Ecto neural progenitor cell (in vitro differentiated cells): ENCODE measurements at places on chromosomes 16 and 17.

DNA sequence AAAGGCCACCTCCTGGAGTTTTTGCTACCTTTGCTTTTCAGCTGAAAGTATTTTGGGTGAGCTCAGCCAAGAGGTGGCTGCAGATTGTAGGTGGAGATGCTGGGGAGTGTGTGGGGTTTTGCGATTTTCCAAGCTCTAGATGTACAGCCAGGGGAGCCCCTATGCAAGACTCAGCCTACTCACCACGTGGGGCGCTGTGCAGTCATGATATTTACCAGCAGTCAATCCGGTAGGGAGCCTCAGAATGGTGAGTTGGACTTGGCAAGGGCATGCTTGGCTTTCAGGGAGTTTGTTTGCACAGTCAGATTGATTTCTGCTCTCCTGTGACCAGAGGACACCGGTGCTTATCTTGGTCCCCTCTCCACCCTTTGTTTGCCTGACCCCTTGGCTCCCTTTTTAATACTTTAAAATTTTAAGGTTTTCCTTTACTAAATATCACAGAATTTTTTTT lies 175.3 kb downstream of the UTP18 start:
- peak; percentile 76 for DNase-seq

DNA sequence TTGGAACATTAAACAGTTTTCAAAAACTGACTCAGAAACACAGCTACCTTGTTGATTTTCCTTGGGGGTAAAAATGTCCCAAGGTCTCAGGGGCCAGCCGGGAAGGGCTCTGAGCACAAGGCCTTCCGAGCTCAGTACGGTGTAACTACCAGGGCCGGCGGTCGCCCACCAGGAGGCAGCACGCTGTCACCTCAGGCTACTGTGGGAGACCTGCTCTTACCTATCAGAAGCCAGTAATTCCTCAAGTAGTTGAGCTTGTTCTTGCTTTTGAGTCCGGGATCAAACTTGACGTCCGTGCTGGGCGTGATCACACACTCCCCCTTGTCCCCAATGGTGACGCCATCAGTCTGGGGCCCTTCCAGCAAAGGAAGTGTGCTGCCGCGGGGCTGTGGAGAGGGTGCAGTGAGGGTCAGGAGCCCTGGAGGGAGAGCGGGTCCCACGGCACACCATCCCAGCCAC lies 43.4 kb upstream of the ICAM2 start:
- peak; percentile 84 for DNase-seq

GRCh38 chr16:3716831-3717234 lies 491 bp downstream of the TRAP1 start:
- no peak for DNase-seq

DNA sequence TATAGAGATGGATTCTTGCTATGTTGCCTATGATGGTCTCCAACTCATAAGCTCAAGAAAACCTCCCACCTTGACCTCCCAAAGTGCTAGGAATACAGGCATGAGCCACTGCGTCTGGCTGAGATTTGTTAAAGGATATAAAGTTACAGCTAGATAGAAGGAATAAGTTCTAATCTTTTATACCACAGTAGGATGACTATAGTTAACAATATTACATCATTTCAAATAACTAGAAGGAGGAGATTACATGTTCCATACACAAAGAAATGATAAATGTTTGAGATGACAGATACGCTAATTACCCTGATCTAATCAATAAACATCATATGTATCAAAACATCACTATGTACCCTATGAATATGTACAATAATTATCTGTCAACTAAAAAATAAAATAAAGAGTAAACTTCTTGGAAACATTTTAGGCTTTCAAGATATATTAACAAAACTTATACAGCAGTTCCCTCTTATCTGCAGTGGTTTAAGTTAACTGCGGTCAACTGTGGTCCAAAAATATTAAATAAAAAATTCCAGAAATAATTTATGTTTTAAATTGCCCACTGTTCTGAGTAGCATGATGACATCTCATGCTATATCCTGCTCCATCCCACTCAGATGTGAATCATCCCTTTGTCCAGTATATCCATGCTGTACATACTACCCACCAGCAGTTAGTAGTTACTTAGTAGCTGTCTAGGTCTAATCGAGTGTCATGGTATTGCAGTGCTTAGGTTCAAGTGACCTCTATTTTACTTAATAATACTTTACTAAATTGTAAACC lies 129.2 kb upstream of the NACA2 start:
- no peak for DNase-seq

DNA sequence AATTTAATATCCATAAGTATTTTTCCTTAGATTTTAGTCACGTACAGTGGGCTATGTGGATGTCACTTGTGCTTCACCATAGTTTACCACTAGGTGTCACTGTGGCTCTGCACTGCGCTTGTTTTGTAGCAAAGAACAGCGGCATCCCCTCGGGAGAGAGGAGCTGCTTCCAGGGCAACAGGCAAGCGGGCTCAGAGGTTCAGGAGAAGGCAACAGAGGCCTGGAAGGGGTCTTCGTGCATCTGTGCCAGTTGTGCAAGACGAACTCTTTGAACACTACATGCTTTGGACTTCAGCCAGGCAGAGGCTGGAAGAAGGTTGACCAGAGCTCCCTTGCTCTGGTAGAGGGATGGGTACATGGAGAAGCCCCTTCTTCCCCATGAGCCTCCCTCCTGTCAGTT lies 20.6 kb downstream of the CYB561 start:
- peak; percentile 87 for DNase-seq

- DNase-seq: no peak
These were observed 129.0 kb upstream of the CIBAR2 start for GRCh38 chr16:85240982-85241924.

GRCh38 chr17:71084219-71084618 lies 914.9 kb downstream of the KCNJ2 start:
- DNase-seq: peak; percentile 63

DNA sequence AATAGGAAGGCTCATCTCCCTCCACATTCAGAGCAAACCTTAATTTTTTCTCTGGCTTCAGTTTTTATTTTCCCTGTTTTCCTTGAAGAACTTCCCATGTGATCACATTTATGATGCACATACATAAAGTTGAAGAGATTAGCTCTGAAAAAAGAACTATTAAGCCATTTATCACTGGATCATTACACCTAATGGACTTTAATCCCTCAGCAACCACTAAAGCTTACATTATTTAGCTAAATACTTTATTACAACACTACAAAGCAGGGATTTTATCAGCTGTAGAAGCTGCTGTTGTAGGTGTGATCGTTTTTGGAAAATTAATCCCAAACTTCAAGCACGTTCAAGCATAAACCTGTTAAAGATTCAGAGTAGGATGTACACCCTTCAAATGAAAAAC lies 21.1 kb downstream of the SMYD4 start:
- no peak for DNase-seq

DNA sequence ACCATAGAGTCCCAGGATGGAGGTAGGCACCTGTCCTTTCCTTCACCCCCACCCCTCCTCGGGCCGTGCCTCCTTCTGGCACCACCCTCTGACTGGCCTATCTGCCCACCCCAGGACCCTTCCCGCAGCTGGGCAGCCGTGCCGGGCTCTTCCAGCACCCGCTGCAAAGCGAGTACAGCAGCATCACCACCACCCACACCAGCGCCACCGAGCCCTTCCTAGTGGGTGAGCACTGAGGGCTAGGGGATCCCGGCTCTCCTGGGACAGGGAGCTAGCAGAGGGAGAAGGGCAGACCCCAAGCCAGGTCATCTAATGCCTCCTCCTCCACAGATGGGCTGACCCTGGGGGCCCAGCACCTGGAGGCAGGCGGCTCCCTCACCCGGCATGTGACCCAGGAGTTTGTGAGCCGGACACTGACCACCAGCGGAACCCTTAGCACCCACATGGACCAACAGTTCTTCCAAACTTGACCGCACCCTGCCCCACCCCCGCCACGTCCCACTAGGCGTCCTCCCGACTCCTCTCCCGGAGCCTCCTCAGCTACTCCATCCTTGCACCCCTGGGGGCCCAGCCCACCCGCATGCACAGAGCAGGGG lies 7.8 kb downstream of the GALK1 start:
- no peak for DNase-seq

DNA sequence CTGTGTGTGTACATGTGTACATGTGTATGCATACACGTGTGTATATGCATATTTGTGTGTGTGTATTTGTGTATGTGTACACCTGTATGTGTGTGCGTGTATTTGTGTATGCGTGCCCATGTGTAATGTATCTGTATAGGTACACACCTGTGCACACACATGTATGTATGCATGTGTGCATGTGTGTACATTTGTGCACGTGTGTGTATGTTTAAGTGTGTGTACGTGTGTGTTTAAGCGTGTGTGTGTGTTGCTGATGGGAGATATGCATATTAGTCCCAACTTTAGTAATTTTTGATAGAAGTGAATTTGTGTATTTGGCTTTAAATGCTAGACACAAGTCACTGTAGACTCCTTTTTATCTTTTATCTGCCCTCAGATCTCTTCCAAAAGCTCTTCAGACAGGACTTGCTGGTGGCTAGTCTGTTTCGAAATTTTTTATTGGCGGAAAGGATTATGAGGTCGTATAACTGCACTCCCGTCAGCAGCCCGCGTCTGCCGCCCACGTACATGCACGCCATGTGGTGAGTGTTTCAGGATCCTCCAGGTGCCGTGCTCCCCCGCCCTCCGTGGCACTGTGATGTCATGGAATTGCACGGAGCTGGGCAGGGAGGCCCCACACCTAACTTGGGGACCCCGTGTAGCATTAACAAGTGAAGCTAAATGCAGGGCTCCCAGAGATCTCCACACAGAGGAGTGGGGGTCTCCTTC lies 168.8 kb upstream of the CHMP6 start:
- DNase-seq: no peak

DNA sequence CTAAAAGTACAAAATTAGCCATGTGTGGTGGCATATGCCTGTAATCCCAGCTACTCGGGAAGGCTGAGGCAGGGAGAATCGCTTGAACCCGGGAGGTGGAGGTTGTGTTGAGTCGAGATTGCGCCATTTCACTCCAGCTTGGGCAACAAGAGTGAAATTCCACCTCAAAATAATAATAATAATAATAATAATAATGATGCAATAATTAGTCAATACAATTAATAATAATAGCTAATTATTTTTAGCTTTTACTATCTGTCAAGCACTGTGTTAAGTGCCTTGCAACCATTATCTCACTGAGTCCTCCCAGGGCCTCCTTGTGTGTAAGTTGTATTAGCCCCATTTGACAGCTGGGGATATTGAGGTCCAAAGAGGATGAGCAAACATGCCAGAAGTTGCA lies 14.3 kb upstream of the HS3ST3A1 start:
- DNase-seq: no peak

DNA sequence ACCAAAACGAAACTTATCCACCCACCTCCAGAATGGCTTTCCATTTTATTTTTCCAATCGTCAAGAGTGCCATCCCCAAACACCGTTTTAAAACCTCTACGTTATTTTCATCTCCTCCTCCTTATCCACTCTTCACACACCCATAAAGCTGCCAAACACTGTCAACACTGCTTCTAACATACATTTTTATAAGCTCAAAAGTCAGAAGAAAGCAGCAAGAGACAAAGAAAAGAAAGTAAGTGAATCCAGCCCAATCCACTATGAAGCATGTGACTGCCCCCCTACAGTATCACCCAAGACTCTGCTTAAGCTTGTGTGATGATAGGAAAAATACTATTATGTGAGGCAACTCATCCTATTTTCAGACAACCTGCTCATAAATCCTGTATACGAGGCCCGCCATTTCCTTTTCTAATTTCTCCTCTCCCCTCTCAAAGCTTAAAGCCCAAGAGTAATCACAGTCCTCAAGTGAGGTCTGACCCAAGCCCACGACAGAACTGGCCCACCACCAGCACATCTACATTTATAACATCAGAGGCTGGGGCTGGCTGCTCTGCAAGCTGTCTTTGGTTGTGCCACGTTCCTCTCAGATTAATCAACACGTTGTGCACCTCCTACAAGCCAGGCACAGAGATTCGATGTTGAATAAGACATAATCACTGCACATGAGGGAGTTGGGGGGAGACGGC lies 16.3 kb downstream of the USP31 start:
- DNase-seq: no peak

DNA sequence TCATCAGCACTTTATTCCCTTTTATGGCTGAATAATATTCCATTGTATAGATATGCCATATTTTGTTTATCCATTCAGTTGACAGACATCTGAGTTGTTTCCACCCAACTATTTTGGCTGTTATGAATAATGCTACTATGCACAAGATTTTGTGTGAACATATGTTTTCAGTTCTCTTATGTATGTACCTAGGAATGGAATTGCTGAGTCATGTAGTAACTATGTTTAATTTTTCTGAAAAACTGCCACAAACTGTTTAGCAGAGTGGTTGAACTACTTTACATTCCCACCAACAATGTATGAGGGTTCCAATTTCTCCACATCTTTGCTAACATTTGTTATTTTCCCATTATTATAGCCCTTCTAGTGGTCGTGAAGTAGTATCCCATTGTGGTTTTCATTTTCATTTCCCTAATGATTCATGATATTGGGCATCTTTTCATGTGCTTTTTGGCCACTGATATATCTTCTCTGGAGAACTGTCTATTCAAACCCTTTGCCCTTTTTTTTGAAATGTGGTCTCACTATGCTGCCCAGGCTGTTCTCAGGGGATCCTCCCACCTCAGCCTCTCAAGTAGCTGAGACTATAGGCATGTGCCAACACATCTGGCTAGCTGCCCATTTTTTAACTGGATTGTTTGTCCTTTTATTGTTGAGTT lies 26.3 kb downstream of the SMURF2 start:
- DNase-seq: no peak

DNA sequence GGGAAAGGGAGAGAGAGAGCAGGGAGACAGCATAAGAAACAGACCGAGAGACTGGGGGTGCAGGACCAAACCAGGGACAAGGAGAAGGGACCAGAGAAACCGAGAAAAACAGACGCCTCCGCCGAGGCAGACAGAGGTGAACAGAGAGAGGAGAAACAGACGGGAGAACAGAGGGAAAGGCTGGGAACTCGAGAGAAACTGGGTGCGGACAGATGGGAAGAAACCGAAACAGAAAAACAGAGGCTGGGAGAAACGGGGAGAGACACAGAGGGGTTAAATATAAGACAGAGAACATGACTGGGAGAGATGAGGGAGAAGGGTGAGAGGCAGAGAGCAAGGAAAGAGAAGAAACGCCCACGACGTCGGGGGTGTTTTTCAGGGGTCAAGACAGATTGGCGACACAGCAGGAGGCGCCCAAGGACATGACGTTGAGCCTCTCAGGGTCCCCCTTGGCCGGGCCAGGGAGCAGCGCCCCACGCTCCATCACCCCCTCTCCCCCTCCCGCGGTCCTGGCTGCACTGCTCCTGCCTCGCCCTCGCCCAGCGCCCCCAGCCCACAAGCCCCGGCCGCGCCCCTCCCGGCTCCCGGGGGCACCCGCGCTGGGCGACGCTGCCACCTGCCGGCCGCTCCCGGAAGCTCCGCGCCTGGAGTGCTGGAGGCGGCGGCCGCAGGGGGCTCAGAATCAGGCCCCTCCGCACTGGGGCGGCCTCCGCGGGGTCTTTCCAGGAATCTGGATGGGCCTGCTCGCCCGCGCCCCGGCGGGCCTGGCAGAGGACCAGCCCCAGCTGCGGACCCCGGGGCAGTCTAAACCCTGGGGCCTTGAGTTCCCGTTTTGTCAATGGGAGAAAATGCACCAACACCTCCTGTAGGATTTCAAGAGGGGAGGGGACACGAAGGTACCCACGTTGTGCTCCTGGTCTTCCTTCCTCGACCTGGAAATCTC lies 1.3 kb upstream of the TMEM92 start:
- DNase-seq: peak; percentile 93
